SW 1271 (cell line): ENCODE measurements at places on chromosomes 12 and 14.

DNA sequence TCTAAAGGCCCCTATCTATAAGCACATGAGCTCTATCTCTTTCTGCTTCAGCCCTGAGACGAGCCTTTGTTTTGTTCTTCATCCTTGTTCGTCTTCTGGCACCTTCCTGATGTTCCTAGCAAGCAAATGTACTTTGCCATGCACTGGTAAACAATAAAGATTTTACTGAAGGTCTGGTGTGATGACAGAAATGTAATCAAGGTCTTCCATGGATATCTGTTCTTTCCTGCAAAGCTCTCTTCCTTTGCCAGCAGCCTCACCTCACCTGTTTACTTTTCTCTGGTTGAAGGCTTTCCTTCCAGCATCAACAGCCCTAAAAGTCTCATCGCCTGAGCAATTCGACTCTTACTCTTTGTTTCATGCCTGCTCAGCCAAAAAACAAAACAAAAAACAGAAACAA is 330.3 kb downstream of the PCNX1 start:
- DNase-seq: no peak

DNA sequence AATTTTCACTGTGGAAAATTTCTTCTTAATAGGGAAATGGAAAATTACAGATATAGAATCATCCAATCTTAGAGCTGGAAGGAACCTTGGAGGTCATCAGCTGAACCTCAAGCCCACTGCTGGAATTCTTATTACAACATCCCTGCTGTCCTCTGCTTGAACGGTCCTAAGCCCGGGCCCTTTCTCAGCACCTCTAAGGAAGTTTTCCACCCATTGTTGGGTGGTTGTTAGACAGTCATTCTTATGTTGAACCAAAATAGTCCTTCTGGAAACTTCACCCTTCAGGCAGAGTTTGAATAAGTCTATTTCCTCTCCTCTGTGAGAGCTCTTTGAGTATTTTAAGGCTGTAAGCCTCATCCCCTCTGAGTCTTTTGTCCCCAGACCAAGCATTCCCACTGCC is 70.7 kb downstream of the ZFP36L1 start:
- no peak for DNase-seq

DNA sequence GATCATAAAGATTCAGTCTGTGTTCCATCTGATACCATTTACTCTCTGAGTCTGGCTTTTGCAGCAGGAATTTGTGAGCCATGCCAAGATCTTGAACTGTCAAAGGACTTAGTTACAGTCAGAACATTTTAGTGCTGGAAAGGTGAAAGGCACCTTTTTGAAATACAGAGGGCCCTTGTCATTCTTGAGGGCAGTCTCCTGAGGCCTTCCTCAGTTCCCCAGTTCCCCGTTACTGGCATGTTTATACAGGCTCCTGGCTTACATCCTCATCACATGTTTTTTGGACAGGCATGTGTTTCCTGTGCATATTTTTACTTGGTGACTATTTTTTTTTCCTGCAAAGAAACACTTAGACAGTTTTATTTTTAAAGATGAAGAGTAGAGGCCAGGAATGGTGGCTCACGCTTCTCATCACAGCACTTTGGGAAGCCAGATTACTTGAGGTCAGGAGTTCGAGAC is 21.0 kb downstream of the CFAP54 start:
- no peak for DNase-seq

GRCh38 chr12:9127484-9127883 is 11.8 kb upstream of the A2M start:
- no peak for DNase-seq

DNA sequence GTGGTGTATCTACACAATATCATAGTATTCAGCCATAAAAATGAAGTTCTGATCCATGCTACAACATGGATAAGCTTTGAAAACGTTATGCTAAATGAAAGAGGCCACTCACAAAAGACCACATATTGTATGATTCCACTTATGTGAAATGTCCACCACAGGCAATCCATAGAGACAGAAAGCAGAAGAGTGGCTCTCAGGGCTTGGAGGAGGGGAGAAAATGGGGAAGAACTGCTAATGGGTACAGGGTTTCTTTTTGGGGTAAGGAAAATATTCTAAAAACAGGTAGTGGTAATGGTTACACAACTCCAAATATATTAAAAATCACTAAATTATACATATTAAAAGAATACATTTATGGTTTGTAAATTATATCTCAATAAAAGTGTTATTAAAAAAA is 16.5 kb downstream of the SCNN1A start:
- no peak for DNase-seq

- no peak for DNase-seq
These were observed 85.5 kb downstream of the PRICKLE1 start for GRCh38 chr12:42504049-42504448.

- no peak for DNase-seq
These were observed 340.7 kb downstream of the SLC16A7 start for GRCh38 chr12:59936534-59936933.

DNA sequence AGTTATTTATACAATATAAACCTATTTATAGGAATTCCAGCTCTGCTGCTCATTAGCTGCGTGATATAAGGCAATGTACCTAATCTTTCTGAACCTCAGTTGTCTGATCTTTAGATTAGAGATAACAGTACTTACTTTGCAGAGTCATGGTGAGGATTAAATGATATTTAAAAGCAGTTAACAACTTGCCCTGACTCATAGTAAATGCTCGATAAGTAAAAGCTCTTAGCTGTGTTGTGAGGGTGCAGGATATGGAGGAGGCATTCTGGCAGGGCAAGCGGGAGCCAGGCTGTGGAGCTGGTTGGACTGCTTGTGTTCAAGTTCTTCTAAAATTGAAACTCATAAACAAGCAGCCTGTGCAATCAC is 140.0 kb upstream of the PRICKLE1 start:
- no peak for DNase-seq

- DNase-seq: no peak
These were observed 41.9 kb upstream of the INF2 start for GRCh38 chr14:104647467-104648043.

GRCh38 chr14:39426605-39427004 is 5.6 kb downstream of the FBXO33 start:
- DNase-seq: peak; percentile 43

DNA sequence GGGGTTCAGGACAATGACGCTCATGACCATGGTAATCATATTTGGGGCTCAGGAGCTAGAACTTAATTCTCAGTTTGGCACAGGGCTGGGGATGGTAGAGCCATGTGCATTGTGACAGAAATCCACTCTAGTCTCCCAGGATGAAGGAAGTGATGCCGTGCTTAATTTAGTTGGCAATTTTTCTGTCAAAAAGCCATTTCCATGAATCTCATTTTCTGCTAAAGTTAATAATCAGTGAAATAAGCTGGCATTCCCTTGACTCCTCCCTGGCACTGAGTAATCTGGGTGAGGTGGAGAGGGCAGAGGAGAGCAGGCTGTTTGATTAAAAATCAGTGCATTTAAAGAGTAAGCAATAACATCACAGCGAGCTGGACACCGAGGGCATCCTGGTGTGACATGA is 45.0 kb upstream of the GPR68 start:
- no peak for DNase-seq

DNA sequence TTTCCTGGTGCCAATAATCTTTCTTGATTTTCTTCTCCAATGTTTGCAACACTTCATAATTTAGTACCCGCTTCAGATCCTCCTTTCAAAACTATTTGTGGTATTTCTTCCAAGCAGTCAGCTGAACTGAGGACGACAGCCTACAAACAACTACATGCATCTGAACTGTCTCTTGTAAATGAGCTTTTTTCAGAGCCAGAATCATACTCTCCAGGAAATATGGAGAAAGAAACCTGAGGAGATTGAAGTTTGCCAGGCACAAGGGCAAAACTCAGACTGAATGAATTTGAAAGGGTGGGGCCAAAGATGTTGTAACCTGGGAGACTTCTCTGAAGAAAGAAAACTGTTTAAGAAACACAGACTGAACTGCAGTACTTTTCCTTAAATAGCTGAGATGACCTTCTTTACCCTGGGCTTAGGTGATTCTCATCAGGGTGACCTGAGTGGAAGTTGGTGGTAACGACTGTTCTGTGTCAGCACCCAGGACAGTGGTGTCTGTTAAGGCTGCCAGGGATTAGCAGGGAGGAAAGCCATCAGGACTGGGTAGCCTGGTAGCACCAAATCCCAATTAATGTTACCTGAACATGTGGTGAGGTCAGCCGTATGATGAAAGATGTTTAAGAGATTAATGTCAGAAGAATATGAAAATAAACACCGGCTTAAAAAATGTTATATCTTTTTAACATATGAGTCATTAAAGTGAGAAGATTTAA is 95.0 kb downstream of the TGFB3 start:
- no peak for DNase-seq

DNA sequence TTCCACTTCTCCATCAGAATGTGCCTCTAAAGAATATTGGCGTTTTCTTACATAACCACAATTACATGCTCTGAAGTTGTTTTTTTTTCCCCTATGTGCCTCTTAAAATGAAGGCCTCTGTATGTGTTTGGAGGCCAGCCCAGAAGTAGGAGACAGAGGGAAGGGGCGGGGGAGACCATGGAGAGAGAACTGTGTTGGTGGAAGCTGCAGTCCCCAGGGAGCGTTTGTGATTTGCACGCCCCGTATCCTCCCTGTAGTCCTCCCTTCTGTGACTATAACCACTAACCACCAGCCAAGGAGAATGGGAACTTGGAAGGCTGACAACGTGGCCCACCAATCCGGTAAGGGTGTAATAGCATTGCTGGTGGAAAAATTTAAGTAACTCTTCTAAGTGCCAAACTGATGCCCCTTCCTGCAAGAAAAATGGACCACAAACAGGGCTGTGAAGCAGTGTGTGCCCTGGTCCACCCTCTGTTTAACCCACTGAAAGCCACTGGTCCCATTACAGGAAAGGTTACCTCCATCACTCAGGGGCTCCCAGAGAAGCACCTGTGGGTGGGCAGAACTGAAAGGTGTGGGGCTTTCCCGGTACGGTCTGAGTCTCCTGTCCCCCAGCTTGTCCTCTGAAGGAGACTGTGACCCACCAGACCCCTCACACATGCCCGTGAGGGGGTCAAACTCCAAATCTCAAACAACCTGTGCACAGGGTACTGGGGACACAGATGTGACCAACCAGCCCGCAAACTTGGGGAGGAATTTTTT is 36.8 kb downstream of the CCDC88C start:
- DNase-seq: no peak

DNA sequence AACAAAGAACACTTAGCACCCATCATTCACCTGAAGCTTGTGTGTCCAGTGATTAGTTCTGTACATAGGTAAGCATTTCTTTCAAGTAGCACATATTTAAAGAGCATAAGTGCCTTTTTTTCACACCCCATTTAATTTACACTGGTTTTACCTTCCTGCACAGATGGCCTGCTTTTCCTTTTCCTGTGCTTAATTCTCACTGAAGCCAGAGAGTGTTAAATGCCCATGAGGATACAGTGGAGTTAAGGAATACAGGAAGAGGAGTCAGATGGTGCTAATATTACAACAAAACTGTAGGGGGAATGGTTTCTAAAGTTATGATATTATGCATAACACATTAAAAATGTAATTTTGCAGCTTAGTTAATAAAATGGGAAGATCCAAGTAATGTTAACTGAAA is 31.0 kb upstream of the SLC38A1 start:
- no peak for DNase-seq

- no peak for DNase-seq
These were observed 122.9 kb downstream of the MYRFL start for GRCh38 chr12:69947897-69948296.

GRCh38 chr12:88781909-88782308 is 201.6 kb upstream of the KITLG start:
- no peak for DNase-seq
